ENCODE measurements at places on chromosomes 4 and X.

- no peak for DNase-seq
These were observed 167.3 kb upstream of the SPRY1 start for GRCh38 chr4:123229286-123229685.

- no peak for DNase-seq
These were observed 945.0 kb upstream of the INTU start for GRCh38 chr4:126687655-126688358.

- no peak for DNase-seq
These were observed 819.8 kb upstream of the PCDH7 start for GRCh38 chr4:29900336-29900735.

DNA sequence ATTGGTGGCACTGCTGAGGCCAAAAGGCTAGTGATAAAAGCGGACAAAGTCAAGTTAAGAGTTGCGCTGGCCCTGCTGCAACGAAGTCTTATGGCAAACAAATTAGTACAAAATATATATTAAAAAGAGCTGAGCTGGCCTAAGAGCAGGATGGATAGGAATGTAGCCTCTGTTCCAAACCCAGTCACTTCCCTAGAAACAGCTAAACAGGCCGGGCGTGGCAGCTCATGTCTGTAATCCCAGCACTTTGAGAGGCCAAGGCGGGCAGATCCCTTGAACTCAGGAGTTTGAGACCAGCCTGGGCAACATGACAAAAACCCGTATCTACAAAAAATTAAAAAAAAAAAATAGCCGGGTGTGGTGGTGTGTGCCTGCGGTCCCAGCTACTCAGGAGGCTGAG, 32.4 kb upstream of the UGDH start:
- no peak for DNase-seq

- no peak for DNase-seq
These were observed 77.6 kb upstream of the ETNPPL start for GRCh38 chr4:108840426-108840975.

- no peak for DNase-seq
These were observed 97.6 kb downstream of the PRDM5 start for GRCh38 chr4:120824946-120825345.

GRCh38 chrX:119686087-119686691, 6.8 kb downstream of the SEPTIN6 start:
- peak; percentile 28 for DNase-seq

DNA sequence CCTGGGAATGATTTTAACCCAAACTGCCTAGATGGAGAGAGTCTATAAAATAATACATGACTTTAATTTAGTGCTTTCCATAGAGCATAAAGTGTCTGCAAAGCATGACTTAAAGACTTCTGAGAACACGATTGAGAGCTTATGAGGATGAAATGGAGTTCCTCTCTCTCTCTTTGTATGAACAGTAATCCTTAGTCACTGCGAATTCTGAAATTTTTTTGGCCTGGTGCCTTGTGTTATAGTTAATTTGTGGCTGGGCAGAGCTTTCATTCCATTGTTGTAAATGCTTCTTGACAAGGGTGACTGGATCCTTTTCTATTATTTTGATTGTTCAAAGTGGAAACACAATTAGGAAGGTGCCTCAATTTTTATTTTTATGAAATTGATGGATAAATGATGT, 179.5 kb downstream of the CEP135 start:
- DNase-seq: no peak

- DNase-seq: no peak
These were observed 2302.5 kb downstream of the ARAP2 start for GRCh38 chr4:33941854-33942253.

- no peak for DNase-seq
These were observed 457.8 kb upstream of the PCDH7 start for GRCh38 chr4:30262379-30262778.

DNA sequence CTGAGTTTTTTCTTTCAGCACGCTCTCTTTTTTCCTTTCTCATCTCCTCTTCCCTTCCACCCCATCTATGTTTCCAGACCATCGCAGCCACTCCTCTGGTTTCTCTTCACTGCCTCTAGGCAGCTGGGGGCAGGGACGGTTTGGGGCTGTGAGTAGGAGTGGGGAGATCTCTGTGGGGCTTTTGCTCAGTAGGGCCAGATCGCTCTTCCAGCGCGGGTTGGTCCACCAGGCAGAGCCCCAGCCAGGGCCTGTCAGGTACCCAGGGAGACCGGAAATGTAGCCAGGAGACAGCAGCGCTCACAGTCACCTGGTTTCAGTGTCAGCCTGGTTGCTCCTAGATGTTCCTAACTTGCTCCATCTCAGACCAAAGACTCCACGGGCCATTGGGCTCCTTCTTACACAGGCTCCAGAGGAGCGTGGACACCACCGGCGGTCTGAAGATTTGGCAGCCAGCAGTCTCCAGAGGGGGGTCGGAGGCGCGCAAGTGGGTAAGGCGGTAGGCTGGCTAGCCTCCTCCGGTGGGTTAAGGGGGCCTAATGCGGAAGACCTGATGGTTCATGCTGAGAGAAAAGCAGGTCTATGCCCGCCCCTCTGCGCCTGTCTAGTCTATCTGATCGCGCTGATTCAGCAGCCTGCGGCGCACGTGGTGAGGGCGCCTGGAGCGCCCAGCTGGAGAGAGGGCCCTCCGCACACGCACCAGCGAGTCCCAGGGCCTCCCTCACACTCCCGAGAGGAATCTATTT, 1.8 kb downstream of the FGF5 start:
- no peak for DNase-seq

- DNase-seq: no peak
These were observed 86.7 kb downstream of the PSAPL1 start for GRCh38 chr4:7347981-7348380.

- DNase-seq: no peak
These were observed 128.7 kb downstream of the MGST2 start for GRCh38 chr4:139794158-139794954.

- no peak for DNase-seq
These were observed 392.6 kb upstream of the INTU start for GRCh38 chr4:127239902-127240763.

DNA sequence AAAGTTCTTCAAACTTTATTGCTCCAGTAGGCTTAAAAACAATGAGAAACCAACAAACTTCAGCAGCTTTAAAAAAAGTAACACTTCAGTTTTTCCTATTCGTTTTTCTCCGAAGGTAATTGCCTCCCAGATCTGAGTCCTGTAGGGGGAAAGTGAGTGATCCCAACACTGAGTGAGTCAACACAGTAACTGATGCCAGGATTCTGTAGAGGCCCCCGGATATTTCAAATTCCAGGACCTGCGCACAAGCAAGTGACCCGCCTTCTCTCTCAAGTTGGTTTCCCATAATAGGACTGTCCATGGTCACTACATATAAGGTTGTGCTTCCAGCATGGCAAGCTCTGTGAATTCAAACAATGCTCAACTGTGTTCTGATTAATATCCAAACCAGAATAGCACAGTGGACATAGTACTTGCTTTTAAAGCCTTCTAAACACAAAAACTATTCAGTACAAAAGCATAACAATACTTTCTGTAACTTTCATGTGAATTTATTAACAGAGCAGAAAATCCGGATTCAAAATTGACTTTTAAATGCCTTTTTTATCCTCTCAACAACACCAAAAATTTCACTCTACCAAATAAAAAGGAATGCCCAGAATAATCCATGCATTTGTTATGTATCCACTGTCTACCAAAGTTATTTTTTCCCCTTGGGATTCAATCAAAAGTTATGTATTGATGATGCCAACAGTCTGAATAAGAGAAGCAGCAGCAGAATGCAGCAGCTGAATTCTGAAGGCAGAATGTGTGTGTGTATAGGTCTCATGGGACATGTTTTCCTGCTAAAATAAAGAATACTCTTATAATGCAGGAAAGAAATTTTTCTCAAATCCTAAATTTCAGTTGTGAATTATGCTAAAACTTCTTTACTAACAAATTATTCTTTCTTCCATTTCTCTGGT, at the start of gene DMD:
DMD (minus strand) TSS at position 194 of the 905 bp plus-strand sequence. CDS start 237 bp downstream, outside the sequence.
- DNase-seq: no peak

- peak; percentile 19 for DNase-seq
These were observed 97.8 kb downstream of the ZNF674 start for GRCh38 chrX:46447384-46447783.

DNA sequence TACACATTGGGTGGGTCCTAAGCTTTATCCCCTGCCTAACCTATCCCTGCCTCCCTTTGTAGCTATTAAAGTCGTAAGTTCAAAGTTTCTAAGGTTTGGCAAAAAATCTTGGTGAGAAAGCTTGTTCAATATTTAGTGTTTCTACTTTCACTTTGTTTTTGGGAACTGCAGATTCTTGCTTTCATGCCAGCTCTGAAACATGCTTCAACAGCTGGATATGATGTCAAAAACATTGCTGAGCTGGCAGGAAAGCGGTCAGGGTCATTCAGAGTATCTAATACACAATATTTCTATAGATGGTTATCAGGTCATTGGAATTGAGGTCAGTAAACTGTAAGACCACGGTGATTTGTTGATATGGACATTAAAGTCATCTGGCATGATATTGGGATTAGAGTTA, 19.7 kb downstream of the CENPI start:
- DNase-seq: no peak

GRCh38 chr4:148103597-148104355, 338.4 kb downstream of the NR3C2 start:
- DNase-seq: no peak

GRCh38 chr4:88514557-88515511, 8.7 kb downstream of the PYURF start:
- no peak for DNase-seq

DNA sequence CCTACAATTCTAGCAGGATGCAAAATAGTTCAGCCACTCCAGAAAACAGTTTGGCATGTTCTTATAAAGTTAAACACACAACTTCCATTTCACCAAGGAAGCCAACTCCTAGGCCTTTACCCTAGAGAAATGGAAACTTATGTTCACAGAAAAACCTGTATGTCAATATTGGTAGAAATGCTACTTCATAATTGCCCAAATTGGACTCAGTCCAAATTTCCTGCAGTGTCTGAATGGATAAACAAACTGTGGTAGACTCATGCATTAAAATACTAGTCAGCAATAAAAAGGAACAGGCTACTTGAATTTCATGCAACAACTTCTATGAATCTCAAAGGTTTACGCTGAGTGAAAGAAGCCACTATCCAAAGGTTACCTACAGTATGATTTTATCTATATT, 1738.8 kb upstream of the IGFBP7 start:
- DNase-seq: no peak

DNA sequence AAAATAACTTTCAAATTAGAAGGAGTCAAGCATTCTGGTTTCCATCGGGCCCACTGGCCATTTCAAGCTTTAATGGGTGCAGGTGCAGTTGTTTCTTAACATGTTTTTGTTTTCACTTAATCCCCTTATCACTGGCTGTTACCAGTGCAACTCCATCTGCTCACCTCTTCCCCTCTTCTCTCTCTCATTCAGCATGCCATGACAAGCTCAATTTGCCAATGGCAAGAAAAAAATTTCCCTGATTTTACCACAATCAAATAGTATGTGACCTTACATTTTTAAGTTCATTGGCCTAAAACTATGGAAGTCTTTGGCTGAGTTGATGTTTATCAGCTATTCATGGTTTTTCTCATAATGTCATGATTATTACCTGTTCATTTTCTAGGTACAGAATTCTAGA, 299.1 kb upstream of the BMP3 start:
- DNase-seq: no peak

GRCh38 chrX:25527156-25527555, 511.4 kb upstream of the ARX start:
- DNase-seq: no peak

GRCh38 chr4:121738780-121739535, 26.0 kb downstream of the SMIM43 start:
- DNase-seq: no peak

DNA sequence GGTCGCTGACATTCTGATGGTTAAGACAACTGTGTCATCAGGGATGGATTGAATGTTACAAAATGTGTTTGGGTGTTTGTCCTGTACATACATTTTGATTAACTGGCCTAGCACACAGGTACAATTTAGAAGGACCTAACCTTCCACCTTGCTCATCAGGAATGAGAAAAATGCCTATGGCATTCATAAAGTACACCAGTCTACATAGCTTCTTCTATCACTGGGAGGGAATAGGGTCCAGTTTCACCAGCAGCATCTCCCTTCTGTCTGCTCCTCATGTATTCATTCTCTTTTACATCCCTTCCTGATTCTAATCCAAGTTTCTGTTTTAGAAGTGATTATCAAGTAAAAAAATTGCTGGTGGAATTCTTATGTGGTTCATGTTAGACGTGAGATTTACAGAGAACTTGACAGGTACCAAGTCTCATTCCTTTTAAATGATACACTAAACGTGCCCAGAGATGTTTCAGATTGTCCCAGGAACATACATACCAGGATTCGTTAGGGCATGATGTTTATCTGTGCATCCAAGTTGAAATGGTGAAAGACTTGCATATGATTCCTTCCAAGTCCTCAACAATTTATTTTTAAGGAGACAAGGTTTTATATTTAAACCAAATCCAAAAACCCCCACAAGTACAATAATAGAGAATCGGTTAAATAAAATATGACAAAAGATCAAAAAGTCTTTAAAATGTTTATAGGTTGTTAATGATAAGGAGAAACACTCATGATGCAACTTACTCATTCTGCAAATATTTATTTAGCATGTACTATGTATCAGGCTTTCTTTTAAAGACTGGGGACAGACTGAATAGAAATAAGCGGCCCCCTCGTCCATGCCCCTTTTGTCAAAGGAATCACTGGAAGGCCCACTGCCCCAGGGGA, 359.1 kb downstream of the ZNF674 start:
- no peak for DNase-seq

DNA sequence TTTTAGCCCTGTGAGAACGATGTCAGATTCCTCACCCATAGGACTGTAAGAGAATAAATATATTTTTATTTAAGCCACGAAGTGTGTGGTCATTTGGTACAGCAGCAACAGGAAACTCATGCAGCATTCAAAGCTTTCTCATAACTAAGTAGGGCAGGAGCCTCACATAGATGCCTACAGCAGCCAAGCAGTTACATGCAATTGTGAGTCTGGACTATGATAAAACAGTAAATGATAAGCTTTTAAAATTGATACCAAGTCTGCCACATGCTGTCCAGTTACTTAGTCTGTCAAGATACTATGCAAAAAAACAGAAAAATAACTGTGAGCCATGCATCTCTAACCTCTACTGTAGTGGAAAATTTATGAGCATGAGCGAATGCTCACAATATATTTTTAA, 359.6 kb downstream of the HS3ST1 start:
- DNase-seq: no peak

DNA sequence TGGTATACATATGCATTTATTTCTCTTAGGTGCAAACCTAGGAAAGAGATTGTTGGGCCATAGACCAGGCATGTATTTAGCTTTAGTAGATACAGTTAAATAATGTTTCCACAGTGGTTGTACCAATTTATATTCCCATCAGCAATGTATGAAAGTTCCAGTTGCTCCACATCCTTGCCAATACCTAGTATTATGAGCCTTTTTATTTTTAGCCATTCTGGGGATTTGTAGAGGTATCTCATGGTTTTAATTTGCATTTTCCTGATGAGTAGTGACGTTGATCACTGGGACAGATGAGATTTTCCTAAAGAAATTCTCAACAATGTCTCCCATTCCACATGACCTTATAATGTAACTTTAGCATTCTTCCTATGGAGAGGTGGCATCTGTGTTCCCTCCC, 56.9 kb downstream of the SUPT20HL2 start:
- DNase-seq: no peak

GRCh38 chr4:54146139-54146538, 46.2 kb downstream of the GSX2 start:
- DNase-seq: no peak

Data from KBM-7 (cell line).